ENCODE measurements at places on chromosomes 3 and 15.

DNA sequence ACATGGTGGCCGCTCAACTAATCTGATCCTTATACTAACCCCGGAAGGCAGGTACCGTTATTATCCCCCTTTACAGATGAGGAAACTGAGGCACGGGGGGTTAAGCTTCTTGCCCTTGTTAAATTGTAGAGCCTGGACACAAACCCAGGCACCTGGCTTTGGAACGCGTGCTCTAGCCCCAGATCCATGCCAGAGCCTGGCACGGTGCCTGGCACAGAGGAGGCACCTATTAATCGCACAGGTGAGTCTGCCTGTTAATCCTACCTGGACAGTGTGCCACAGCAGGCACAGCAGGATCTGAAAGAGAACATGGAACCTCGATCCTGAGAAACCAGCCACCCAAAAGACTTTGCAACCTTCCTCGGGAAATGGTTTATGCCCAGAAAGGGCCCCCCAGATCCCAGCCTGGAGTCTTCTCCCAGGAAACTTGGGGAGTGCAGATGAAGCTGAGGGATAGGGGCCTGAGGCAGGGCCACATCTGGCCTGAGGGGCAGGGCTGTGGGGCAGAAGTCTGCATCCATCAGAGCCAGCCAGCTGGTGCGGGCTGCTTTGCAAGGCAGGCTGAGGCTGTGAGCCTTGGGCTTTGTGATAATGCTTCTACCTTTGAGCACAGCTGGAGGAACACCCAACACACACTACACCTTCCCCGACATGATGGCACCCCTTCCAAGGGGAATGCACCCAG lies 55.3 kb upstream of the SLC6A1 start:
- no peak for DNase-seq

GRCh38 chr15:26179906-26180305 lies 316.8 kb upstream of the ATP10A start:
- no peak for DNase-seq

GRCh38 chr3:106629215-106629832 lies 747.9 kb upstream of the CCDC54 start:
- DNase-seq, result no peak

DNA sequence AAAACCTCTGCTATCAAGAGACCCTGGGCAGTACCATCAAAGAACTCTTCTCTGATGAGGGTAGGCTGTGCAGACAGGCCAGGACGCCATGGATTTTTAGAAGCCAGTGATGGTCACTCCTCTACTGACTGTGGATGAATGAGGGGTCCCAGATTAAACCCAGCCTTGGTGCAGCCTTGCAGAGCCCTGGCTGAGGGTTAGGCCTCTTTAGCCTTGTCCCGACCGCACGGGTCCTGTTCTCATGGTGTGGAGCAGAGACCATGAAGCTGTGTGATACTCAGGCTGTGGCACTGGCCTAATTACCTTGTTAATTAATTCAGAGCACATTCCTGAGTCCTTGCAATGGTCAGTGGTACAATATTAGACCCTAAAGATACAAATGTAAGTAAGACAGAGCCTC lies 71.7 kb downstream of the FBN1 start:
- no peak for DNase-seq

- no peak for DNase-seq
Observed at GRCh38 chr15:78842519-78842918, 30.2 kb upstream of the MORF4L1 start.

DNA sequence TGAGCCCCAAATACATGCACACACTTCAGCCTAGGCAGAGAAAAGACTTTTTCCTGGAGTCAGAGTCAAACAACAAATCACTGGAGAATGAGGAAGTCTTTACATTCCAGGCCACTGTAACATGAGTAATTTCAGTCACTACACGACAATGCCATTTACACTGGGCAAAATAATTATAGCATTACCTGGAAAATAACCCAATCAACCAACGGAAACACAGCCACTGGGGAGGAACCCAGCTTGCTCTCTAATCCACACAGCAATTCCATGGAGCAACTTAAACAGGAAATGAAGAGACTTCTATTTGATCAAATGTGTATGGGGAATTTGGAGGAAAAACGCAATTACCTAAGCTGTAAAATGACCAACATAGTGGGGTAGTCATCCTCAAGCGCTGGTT lies 15.2 kb downstream of the FSTL1 start:
- no peak for DNase-seq

- no peak for DNase-seq
Observed at GRCh38 chr3:107976202-107976800, 114.5 kb downstream of the CD47 start.

DNA sequence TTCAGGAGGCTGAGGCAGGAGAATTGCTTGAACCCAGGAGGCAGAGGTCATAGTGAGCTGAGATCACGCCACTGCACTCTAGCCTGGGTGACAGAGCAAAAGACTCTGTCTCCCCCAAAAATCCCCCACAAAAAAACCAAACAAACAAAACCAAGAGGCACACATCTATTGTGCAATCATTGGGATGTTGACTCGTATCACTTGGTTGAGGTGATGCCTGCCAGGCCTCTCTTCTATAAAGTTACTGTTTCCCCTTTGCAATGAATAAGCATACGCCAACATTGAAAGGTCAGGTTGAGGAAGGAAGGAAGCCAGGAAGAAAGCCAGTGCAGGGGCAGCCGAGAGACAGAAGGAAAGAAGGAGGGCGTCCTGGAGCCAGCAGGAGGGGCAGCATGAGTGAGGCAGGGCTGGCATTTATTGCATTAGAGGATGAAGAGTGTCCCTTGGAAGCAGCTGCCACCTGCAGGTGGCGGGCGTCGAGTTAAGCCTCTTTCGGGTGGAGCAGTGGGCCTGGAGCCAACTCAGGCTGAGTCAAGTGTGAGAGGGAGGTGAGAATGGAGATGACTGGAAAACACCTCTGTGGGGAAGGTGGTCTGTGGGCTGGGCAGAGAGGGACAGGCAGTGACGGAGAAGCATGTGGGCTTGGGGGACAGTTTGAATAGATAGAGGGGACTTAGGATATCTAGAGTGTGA lies 8.3 kb upstream of the CSPG4 start:
- DNase-seq, result peak; percentile 32

DNA sequence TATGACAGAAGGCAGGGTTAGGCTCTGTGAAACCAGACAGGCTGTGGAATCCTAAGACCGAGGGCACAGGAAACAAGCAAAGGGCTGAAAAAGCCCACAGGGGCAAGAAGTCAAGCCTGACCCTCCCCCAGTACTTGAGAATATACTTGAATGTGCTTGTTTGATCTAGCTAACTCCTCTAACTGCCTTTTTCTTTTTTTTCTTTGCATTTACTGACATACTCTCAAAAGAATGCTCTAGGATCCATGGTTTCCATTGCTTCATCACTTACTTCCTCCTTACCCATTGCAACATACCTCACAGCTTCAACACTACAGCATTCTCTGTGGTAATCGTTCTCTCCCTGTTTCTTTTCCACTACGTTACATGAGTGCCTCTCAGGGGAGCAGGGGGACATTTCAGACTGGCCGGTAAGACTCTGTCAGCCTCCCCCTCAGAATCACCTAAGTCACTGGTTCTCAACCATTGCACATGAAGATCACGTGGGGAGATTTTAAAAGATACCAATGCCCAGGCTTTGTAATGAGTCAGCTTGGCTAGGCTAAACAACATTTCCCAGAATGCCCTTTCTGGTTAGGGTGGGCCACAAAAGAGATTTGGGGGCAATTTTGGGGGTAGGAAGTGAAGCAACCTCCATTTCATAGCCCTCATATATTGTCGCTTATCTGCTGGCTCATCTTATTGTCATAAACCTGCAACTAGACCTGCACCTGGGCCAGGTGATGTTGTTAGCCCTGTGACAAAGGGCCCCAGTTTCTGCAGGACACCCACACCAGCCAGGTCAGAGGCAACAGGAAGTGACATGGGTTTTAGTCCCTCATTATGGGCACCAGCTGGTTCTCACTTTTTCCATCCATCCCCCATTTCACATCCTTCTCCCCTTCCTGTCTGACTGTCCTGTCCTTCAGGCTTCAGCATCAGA lies 24.6 kb upstream of the RSL24D1 start:
- DNase-seq, result no peak

DNA sequence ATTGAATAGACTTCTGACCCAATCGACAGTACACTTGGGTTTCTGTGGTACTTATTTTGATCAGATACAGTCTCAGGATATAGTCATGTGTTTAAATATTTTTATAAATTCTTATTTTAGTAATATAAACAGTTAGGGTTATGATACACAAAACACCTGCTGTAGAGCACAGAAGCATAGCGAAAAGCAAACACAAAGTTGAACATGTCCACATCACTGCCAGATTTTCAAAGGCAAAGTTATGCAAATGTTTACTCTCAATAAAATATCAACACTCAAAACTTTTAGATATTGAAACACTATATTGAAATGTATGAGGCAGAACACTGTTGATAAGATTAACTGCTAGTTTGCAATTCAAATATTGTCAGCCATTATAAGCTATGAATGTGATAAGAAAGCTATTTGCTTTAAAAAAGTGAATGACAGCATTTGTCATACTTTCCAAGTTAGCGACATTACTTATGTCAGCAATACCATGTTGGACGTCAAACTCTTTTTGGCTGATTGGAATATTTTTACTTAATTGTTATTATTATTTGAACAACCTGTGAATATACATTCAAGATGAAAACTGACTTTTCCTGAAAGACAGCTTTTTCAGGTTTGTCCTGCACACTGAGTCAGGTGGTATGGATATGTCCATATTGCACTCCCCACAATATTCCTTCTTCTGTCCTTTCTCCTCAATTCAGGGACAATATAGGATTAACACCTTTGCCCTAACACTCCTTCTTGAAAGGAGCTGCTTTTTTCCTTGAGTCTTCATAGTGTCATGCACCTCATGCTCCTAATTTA lies 367.1 kb downstream of the EPHA3 start:
- DNase-seq, result no peak

All from NCI-H2029 treated with DMSO at 0.1 percent for 48 hours (cell line).